ENCODE measurements at places on chromosomes 6 and 20. TPM values are rescaled to one million over a fixed set of nuclear protein-coding genes. Genes with fewer than 3 reads are reported as not detected.

DNA sequence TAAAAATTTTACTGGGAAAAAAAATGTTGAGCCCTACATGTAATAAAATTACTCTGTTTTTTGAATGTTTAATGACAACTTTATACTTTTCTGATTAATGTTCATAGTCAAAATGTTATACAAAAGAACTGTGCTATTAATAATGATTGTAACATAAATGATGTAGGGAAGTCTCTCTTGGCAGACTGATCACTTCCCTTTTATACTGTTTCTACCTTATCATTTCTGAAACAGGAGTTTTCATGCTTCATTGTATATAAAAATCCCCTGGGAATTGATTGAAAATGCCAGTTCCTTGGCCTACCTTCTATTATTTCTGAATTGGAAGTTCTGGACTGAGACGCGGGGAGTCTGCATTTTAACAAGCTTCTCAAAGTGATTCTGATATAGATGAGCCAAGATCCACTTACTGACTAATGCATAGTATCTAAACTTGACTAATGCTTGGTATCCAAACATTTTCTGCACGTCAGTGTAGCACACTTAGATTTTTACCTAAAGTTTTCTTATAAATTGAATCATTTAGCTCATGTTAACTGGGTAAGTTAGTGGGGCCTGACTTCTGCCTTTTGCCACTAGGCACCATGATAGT lies 7.2 kb upstream of the HDAC2 start:
- no peak for DNase-seq

DNA sequence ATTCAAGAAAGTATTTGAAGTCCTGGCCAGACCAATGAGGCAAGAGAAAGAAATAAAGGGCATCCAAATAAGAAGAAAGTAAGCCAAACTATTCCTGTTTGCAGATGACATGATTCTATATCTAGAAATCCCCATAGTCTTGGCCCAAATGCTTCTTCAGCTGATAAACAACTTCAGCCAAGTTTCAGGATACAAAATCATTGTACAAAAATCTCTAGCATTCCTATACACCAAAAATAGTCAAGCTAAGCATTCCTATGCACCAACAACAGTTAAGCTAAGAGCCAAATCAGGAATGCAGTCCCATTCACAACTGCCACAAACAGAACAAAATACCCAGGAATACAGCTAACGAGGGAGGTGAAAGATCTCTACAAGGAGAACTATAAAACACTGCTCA lies 60.1 kb upstream of the PHIP start:
- DNase-seq, result no peak

SPACA1 gene
- not detected for total RNA-seq

- DNase-seq, result no peak
Observed at GRCh38 chr20:53409447-53409717, 184.3 kb downstream of the ZNF217 start.
